Activated naive CD4-positive, alpha-beta T cell treated with anti-CD3 and anti-CD28 coated beads, Interleukin-2, amount 50 U/mL, for 72 hours (primary cell): ENCODE measurements at places on chromosomes 11 and 22. TPM values are rescaled to one million over a fixed set of nuclear protein-coding genes. Genes with fewer than 3 reads are reported as not detected.

The LRRC56 gene
- total RNA-seq, result 1.7 TPM

GRCh38 chr11:108536783-108537182, 38.6 kb upstream of the POGLUT3 start:
- no peak for DNase-seq

DNA sequence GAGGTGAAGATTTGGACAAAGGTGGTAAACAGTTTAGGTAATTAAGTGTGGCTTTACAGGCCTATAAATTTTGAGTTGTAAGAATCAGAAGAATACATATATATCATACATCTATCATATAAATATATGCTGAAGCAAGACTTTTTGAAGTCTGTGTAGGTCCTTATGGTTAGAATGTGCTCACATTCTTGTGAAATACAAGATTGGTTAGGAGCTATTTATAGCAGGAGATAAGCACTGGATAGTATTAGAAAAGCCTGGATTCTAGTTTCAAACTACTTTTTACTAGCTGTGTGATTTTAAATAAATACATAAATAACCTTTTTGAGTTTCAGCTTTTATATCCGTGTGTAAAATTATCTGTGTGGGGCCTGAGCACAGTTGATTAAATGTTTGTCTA, 42.3 kb downstream of the ANKRD42 start:
- no peak for DNase-seq

GRCh38 chr11:11512502-11512901, 109.3 kb downstream of the GALNT18 start:
- DNase-seq, result no peak

DNA sequence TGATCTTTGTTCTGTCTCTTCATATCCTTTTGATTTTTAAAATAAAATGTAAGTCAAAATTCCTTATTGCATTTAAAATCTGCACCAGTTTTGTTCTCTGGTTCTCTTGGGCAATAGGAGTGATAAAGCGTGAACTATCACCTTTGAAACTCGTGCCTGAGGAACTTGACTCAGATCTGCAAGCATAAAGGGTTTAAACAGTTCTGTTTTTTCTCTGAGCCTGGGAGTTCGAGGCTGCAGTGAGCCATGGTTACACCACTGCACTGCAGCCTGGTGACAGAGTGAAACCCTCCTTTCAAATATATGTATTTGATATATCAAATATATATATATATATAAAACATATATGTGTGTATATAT, 38.9 kb upstream of the CLMP start:
- DNase-seq, result no peak

DNA sequence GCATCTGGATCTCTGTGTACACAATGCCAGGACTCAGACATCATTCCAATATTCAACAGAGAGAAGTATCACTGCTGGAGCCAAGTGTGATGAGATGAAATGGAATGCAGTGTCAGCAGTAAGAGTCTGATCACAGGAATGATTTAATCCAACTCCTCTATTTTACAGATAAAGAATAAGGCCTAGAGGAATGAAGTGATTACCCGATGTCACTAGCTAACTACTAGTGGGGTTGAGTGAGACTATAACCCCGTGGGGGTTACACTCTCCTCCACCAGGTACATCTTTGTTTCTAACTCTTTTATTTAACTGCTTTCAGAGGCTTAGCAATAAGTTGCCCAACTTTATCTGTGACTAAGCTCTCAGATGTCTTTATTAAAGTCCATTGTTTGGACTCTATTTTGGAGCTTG, 94.2 kb upstream of the FAT3 start:
- no peak for DNase-seq

The ZNF214 gene
- not detected for total RNA-seq

DNA sequence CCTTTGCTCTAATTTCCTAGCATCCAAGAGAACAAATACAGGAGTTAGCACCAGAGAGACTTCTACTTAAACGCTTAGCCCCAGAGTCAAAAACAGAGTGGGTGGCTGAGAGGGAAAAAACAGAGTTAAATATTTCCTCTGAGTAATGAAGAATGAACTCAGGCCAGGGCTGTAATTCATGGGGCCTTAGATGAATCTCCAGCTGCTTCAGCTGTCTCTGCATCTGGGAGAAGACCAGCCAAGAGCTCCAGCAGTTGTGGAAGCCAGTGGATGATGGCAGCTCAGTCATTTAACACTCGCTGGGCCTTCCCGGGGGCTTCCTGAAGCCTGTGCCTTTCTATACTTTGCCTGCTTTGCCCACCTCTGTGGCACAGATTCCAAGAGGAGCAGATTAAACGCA, 5.7 kb upstream of the ADAMTS15 start:
- DNase-seq, result no peak

DNA sequence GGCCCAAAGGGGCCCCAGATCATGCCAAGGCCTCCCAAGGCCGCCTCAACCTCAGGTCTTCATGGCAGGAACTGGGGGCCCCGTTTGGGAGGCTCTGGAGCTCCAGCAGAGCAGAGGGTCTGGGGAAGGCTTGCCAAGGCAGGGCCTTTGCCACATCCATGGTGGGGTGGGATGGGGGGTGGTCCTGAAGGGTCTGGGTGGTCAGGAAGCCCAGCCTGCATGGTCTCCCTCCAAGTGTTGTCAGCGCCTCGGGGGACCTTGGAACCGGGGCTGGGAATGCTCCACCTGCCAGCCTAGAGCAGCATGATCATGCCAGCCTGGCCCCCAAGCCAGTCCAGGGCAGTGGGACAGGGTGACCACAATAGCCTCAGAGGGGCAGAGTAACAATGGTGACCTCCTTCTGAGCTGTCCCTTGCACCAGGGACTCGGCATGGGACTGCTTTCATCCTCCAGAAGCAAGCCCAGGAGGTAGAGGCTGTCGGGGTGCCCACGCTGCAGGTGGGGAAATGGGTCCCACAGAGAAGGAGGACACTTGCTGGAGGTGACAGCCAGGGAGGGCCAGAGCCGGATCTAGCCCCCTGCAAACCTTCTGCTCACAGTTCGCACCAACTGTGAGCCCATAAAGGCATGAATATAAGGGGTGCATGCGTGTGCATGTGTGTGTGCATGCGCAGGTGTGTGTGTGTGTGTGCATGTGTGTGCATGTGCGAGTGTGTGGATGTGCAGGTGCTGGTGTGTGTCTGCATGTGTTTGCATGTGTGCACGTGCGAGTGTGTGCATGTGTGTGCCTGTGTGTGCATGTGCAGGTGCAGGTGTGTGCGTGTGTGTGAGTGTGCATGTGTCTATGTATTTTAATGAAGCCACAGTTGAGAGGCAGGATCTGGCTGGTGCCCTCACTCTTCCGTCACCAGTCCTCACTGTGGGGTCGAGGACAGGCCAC, 63.8 kb downstream of the MYEOV start:
- no peak for DNase-seq

- no peak for DNase-seq
Measured at GRCh38 chr11:35177370-35177769, 38.4 kb downstream of the CD44 start.

DNA sequence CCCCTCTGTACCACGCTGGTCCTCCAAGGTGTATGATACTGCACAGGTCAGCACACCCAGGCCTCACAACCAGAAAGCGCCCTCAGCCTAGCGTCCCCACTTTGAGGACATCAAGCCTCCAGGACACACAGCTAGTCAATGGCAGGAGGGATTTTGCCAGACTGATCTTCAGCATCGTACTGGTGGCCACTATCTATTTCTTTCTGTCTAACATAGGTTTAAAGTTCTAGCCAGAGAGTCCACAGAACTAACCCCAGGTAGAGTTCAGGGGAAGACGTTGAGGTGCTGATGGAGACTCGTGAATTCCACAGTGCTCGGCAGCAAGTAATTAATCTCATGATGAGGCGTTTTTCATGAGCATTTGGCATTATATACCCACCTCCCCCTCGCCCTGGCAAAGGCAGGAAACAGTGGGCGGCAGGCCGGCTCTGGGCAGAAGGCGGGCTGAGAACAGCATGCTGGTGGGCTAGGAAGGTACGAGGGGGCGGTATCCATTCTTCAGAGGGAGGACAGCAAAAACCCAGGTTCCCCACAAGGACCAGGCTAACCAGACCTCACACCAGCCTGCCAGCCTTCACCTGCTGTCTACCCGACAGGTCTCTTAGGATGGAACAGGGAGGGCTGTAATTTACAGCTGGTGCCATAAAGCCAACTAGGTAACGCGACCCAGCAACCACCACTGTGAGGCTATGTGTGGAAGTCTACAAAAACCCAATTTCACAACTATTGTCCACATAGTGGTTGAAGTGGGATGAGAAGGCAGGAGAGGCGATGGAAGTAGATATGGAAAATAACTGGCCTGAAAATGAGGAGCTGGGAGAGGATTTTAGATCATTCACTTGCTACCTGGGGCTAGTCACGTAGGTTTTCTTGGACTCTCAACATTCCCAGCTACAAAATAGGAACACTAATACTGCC, 18.5 kb downstream of the MYH9 start:
- DNase-seq, result no peak

- no peak for DNase-seq
Measured at GRCh38 chr22:46972256-46972655, 209.8 kb downstream of the TBC1D22A start.

- DNase-seq, result no peak
Measured at GRCh38 chr22:28016781-28017557, 97.9 kb upstream of the PITPNB start.

The LMNTD2 gene
- total RNA-seq, result 5.8 TPM

DNA sequence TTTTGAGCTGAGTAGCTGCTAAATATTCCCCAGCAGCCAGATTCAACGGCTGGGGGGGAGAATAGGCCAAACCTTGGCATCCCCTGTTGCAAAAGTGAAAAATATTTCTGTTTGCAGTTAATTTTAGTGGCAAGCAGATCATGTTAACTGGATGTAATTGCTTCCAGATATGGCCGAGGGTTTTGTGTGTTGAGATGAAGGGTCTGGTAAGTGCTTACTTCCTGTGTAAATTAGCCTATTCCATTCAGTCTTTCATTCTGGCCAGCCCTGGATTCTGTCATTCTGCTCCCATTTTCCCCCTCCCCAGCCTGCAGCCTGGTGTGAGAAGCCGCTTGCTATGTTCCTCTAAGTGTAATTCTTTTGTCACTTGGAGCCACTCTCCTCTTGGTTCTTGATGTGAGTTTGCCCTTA, 17.4 kb downstream of the ZBTB16 start:
- no peak for DNase-seq

DNA sequence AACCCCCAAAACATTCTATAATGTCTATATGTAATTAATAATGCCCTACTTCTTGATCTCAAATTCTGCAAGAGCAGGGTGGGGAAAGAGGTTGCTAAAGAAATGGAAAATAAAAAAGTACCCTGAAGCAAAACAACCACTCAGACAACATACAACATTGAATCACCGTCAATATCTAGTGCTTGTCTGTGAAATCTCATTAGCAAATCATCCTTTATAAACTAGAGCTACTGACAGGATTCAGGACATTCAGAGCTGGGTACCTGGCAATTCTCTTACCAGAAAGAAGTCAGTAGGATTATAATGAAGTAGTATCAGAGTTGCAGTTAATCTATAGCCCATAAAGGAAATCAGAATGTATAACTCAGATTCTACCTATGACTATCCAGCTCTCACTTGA, 143.2 kb downstream of the CADM1 start:
- DNase-seq, result no peak

GRCh38 chr22:26485806-26486390, 2.2 kb downstream of the SRRD start:
- no peak for DNase-seq

DNA sequence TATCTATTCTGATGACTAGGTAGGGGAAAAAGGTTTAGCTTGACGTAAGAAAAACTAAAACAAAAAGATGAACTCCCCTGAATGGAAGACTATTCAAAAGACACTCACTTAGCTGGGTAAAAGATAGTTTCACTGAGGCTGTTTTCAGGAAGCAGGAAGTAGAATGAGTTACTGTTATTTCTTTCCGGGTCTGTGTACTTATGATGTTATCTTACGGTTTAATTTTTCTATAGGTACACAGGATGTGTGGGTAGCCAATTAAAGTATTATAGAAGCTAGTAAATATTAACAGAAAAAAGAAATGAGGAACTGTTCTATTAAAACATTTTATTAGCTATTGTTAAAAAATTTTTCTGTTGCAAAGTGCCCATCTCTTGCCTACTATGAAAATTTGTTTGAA, 45.8 kb upstream of the MMP7 start:
- no peak for DNase-seq

DNA sequence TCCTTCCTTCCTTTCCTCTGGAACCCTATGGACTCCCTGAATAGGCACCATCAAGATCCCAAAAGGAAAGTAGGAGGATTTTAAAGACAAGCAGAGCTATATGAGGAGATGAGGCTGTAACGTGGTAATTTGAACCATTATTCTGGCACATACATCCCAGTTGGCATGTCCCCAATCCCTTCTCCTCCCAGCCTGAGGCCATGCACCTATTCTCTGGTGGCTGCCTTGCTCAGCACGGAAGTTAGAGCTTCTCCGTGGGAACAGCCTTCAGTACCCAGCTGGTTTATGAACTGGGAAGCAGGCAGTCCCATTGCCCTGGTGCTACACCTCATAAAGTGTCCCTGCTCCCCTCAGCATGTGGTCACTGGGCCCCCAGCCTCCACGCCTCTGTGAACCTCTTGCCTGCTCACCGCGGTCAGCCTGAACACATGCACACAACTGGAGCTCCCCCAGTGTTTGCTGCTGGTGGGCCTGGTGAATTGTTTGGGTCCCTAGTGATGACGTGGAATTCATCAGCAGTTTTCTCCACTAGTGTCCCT, 139.9 kb upstream of the PLET1 start:
- DNase-seq, result no peak

DNA sequence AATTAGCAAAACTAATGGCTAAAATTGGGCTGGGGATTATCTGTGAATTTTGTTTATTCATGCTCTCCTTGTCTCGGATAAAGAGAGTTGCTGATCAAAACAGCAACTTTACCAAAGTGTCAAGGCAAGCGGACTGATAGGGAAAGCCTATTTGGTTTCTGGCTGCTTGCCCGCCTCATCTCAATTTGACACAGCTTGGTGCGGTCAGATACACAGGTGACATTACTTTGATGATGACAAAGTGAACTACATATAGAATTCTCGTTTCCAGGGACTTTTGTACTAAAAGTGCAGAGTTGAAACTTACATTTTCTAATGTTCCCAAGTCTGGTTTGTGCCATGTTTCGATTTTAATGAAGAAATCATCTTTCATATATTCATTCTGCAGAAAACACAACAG, 22.8 kb downstream of the PITPNB start:
- DNase-seq, result no peak
